A549 treated with dexamethasone at 1 μM for 4 hours (cell line): ENCODE measurements at places on chromosomes 16 and 17. TPM values are rescaled to one million over a fixed set of nuclear protein-coding genes. Genes with fewer than 3 reads are reported as not detected.

WNT9B gene
- total RNA-seq, result 0.05 to 0.06 TPM in 2 of 5 replicates, not detected in the others

ZG16 gene
- total RNA-seq, result not detected in 5 replicates

ZNF624 gene
- 0.98 to 1.8 TPM (median 1.4 TPM) in 5 replicates for total RNA-seq

NXN gene
- total RNA-seq, result 20.0 to 27.7 TPM (median 26.7 TPM) in 5 replicates

NGFR gene
- 0.70 to 1.4 TPM (median 0.92 TPM) in 5 replicates for total RNA-seq

KRTAP1-5 gene
- total RNA-seq, result not detected in 5 replicates

OTOA gene
- total RNA-seq, result 0.04 to 0.09 TPM (median 0.06 TPM) in 5 replicates

KCNJ2 gene
- total RNA-seq, result 0.03 to 0.11 TPM (median 0.06 TPM) in 5 replicates

GGT6 gene
- not detected in 5 replicates for total RNA-seq

TTYH2 gene
- total RNA-seq, result 1.6 to 2.1 TPM (median 1.7 TPM) in 5 replicates

CCL16 gene
- not detected in 5 replicates for total RNA-seq

PRAC2 gene
- total RNA-seq, result not detected in 5 replicates
